ENCODE measurements at places on chromosomes 11 and 22. TPM values are rescaled to one million over a fixed set of nuclear protein-coding genes. Genes with fewer than 3 reads are reported as not detected.
A peak's percentile ranks its signal among the peaks of the same experiment; 100 is the strongest.

The APOBEC3F gene
- total RNA-seq, result 23.8 TPM

The NAALADL1 gene
- total RNA-seq, result 11.9 TPM

The OR51B4 gene
- total RNA-seq, result not detected

DNA sequence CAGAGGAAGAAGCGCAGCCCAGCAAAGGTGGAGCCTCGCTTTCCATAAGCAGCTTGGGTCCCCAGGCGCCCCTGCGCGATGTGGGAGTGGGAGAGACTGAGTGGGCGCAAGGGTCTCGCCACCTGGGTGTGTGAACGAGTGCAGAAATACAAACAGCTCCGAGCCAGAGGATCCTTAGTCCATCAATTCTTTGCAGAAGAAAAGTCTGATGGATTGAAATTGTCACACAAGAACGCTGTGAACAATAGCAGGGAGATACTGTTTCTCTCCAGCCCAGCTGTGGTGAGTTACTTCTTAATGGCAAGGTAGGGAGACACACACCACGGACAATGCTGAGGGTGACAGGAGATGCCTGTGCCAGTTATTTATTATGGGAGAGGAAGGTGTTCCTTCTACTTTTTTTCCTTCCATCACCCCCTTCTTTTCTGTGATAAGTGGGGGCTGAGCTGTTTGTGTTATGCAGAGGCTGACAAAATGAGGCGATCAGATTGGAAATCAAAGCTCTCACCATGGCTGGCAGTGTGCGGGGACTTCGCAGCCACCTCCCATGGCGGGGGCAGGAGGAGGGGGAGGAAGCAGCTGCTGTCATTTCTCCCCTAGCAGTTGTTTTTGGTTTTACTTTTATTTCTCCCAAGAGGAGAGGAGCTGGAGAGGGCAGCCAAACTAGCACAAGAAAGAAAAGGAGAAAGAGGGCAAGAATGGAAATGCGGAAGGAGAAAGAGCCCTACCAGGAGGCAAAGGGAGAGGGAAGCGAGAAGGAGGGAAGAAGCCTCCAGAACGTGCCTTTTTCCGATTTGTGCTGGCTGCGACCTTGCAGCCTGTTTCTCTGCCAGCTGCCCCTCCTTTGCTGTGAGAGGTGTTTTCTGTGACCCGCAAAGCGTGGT lies 755.8 kb downstream of the NTM start:
- H3K27ac ChIP-seq, result no peak overlapping the region
- H3K4me3 ChIP-seq, result no peak overlapping the region
- no peaks in the 10 kb centered on the region for H3K4me1 ChIP-seq
- H3K27me3 ChIP-seq, result no peaks in the 10 kb centered on the region
- H3K36me3 ChIP-seq, result no peaks in the 10 kb centered on the region
- no peak for DNase-seq

- peak overlapping the region; percentile 26 for H3K27ac ChIP-seq
- H3K27me3 ChIP-seq, result no peaks in the 10 kb centered on the region
- DNase-seq, result no peak
Observed at GRCh38 chr22:30208631-30209603, 37.6 kb downstream of the LIF start.

DNA sequence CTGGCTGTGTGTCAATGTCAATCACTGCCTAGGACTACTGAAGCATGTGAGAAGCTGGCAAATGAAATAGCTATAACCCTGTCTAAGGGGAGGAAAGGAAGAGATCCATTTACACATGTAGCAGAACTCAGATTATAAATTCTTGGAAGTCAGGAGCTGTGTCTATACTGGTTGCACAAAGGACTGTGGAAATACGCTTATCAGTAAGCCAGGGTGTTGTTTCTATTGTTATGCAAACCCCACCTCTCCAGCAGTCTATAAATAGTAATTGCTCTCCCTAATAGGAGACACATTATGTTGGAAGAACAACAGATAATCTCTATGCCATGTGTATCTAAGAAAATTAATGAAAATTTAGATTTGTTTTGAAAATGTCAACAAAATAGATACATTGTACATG lies 693.4 kb upstream of the CCDC90B start:
- no peaks in the 10 kb centered on the region for H3K36me3 ChIP-seq
- H3K27me3 ChIP-seq, result no peaks in the 10 kb centered on the region
- no peak overlapping the region for H3K27ac ChIP-seq
- no peak overlapping the region for H3K4me3 ChIP-seq

DNA sequence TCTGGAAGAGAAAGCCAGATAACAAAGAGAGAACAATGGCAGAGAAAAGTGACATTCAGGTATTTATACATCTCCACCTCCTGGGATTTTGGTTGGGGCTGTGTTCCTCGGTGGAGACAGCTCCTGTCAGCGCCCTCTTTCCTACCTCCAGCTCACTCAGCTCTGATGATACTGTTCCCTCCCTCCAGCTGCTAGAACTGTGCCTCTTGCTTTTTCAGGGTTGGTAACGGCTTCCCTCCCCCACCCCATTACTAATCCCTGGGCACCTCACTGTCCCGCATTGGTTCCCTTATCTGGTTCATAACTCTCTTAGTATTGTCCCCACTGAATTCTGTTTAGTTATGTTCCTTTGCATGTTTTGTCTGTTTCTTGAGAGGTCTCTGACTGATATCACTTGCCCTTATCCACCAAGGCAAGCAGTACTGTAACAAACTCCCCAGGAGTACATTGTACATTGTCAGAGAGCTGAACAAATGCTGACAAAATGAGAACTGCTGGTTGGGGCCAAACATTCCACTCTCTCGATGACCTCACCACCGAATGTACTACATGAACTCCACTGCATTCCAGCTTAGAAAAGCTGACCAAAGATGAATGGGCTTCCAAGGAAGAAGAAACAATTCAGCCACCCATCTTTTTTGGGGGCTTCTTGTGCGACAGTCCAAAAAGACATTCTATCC lies 5.7 kb upstream of the FBXO3 start:
- DNase-seq, result no peak
- peaks cover 55% of the 10 kb centered on the region for H3K27me3 ChIP-seq
- no peak overlapping the region for H3K4me3 ChIP-seq
- no peaks in the 10 kb centered on the region for H3K36me3 ChIP-seq
- no peak overlapping the region for H3K27ac ChIP-seq

DNA sequence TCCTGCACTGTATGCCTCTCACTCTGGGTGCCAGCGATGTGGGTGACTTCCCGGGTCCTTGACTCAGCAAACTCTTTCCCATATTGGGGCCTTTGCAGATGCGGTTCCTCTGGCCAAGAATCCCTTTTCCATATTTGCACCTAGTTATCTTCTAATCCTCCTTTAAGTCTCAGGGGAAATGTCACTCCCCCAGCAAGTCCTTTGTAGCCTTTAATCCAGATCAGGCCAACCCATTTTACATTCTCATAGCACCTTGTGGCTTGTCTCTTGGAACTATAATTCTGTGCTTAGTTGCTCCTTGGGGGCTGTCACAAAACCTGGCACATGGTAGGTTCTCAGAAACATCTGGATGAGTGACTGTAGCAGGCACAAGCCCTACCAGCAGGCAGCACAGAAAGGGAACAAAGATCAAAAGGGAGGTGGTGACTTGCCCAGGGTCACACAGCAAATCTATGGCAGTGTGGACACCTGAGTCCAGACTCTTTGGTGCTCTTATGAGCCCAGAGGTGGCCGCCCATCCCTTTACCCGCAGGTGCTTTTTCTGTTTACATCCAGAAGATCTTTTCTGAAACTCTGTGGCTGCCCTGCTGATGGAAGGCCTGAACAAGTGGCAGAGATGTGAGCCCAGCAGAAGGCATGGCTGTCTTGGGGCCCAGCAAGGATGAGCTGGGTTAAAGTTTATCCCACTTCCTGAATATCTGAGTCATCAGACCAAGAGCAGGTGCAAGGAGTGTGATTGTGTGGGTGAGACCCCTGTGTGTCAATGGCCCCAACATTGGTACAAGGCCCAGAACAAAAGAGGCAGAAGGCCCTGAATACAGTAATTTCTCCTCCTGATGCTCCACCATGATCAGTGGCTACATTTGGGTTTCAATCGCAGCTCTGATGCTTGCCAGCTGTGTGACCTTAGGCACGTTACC lies 78.6 kb upstream of the GRK3 start:
- peaks cover 82% of the 10 kb centered on the region for H3K36me3 ChIP-seq
- no peak for DNase-seq
- no peak overlapping the region for H3K4me3 ChIP-seq
- H3K4me1 ChIP-seq, result peaks cover 54% of the 10 kb centered on the region
- H3K27ac ChIP-seq, result peak overlapping the region; percentile 83

DNA sequence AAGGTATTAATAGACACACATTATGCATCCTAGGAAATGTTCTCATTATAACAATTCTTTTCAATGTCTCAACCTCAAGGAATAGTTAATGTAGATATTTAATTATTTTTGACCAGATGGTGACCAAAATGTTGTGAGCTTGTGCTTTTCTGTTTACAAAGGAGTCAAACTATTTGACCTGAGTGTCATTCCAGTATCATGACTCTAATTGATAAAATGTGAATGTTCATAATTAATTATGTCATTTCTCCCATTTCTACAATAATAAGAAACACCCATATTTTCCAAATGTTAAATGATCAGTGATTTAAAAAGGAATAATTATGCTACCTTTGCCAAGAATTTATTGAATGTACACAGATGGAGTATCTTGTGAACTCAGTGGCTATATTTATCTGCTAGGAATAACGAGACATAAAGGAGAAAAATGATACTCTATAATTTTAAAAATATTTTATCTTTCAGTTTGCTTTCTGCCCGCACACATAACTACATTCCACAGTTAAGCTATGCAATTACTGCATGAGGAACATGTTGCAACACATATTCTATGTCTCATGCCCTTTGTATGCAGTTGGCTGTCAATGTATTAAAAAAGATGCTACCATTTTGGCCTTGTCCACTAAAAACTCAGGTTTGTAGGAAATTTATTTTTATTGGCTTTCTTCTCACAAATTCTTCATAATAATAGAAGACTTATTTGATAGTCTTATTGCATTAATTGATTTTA lies 376.7 kb upstream of the CCDC179 start:
- H3K36me3 ChIP-seq, result no peaks in the 10 kb centered on the region
- no peak overlapping the region for H3K4me3 ChIP-seq
- H3K27me3 ChIP-seq, result no peaks in the 10 kb centered on the region
- H3K27ac ChIP-seq, result no peak overlapping the region

- H3K27ac ChIP-seq, result no peak overlapping the region
- H3K4me1 ChIP-seq, result no peaks in the 10 kb centered on the region
- no peak for DNase-seq
Observed at GRCh38 chr22:48536541-48537342, 1290.9 kb downstream of the BRD1 start.

GRCh38 chr11:46026606-46027293 lies 94.5 kb downstream of the PHF21A start:
- no peak overlapping the region for H3K4me3 ChIP-seq
- H3K4me1 ChIP-seq, result no peaks in the 10 kb centered on the region
- H3K27ac ChIP-seq, result no peak overlapping the region
- DNase-seq, result no peak

- peaks cover 29% of the 10 kb centered on the region for H3K36me3 ChIP-seq
- no peaks in the 10 kb centered on the region for H3K27me3 ChIP-seq
- H3K27ac ChIP-seq, result no peak overlapping the region
- no peak for DNase-seq
- H3K4me1 ChIP-seq, result peaks cover 2% of the 10 kb centered on the region
Observed at GRCh38 chr11:61150706-61151544, 10.3 kb downstream of the VPS37C start.

DNA sequence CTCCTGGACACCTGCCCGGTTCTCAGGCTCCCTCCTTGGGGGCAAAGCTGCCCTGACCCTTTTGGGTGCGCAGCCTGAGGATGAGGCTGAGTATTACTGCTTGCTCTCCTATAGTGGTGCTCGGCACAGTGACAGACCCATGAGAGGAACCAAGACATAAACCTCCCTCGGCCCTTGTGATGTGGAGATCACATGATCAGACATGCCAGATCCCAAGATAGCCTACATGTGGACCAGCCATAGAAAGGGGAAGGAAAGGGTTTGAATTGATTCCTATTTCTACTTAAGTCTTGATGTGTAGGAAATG lies 125.3 kb downstream of the VPREB1 start:
- DNase-seq, result no peak
- H3K36me3 ChIP-seq, result no peaks in the 10 kb centered on the region
- no peak overlapping the region for H3K27ac ChIP-seq
- no peak overlapping the region for H3K4me3 ChIP-seq
